ENCODE measurements at places on chromosomes 2 and 18.

DNA sequence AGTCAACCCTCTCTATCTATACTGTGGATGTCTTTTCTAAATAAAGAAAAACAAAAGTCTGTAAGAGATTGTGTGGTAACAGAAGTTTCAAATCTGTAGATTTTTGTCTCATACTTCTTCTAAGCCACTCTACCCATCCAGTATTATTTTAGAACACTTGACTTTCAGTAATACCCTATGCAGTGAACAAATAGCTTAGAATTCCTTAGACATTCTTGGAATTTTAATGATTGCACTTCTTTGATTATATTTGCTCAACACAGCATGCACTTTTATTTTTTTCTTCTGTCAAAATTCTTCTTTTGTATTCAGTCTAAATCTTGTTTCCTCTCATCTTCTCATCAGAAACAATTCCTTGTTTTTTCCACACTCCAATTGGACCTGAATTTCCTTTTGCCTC, 1080.2 kb downstream of the SUCLG1 start:
- no peak for DNase-seq

DNA sequence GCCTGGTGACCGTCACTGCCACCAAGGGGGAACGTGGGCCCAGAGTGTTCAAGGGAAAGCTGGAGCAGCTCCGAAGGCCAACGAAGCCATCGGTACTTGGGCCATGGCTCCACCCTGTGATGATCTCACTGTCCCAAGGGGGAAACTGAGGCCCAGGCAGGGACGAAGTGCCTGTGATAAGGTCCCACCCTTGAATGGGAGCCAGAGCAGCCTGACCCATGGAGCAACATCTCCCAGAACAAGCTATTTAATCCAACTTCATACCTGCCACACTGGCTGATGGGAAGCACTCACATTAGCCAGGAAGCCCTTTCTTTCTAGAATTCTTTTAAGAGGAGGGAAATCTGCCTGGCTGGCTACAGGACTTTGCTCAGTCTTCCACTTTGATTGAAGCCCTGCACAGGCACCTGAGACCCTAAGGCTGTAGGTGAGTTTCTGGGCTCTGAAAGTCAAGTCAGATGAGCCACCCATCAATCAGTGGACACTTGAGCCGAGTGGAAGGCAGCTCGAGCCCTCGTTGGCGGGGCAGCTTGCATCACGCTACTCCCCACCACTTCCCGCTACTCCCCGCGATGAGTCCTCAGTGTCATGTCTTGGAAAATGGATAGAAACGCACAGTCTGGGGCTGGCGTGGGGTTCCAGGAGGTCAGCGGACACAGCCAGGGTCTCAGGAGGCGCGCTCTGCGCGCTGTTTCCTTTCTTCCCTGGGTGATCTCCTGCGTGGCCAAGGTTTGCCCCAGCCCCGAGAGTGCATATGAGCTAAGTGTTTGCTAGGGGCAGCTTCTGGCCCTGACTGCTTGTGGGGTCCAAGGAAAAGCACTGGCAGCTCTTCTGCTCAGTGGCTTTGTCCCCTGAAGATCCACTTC, 2.5 kb upstream of the HS6ST1 start:
- no peak for DNase-seq

DNA sequence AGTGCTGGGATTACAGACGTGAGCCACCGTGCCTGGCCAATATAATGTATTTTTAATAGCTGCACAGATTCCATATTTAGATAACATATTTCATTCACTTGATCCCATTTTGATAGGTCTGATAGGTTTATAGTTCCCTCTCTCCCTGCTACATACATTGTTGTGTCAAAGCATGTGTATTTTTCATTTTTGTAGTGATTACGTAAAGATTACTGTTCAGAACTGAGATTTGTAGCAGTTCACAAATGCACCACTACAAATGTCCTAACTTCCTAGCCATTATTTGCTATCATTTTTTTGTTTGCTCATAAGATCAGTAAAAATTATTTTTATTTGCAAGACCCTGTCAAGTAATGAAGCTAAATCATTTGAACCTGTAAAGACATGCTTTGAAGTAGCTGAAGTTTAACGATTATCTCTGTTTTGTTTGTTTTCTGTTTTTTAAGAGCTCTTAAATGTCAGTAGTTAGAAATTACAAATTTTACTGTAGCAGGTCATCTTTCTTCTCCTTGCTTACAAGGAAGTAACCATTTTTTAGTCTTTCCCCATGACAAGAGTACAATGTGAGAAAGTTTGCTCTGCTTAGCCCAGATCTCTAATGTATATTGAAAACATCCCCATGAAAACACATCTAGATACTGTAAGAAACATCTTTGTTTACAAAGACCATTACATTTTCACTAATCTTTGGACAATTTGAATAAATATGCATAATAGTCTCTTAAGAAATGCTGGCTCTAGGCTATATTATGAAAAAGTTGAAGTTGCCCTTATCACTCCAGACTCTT, 54.1 kb downstream of the EML4 start:
- no peak for DNase-seq

GRCh38 chr2:231367178-231367577, 28.3 kb upstream of the B3GNT7 start:
- no peak for DNase-seq

GRCh38 chr2:224944707-224945547, 97.3 kb downstream of the DOCK10 start:
- DNase-seq: no peak

Data from CD4-positive, alpha-beta T cell treated with Interferon gamma for 1 hour (primary cell).